Stimulated activated CD8-positive, alpha-beta memory T cell treated with anti-CD3 and anti-CD28 coated beads, Interleukin-4, amount 100 ng/mL, for 4 hours (primary cell): ENCODE measurements at places on chromosomes 6 and 20.

GRCh38 chr20:956330-956951 is 40.3 kb upstream of the ANGPT4 start:
- peak; percentile 27 for DNase-seq

DNA sequence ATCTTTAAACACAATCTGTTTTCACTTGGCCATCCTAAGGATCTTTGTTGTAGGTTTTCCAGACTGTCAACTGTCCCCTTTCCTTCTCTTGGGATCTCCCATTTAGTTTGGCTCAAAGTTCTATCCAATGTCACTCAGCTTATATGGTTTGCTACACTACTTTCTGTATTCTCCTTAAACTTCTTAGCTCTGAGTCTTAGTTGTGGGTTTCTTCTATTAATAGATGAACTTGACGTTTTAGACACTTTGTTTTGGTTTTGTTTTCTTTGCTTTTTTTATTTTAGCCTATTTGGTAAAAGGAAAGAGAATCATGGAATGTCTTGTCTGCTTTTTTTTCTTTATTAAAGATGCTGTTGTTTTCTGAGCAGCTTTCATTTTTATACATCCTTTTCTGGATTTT is 11.4 kb downstream of the RMND1 start:
- no peak for DNase-seq

DNA sequence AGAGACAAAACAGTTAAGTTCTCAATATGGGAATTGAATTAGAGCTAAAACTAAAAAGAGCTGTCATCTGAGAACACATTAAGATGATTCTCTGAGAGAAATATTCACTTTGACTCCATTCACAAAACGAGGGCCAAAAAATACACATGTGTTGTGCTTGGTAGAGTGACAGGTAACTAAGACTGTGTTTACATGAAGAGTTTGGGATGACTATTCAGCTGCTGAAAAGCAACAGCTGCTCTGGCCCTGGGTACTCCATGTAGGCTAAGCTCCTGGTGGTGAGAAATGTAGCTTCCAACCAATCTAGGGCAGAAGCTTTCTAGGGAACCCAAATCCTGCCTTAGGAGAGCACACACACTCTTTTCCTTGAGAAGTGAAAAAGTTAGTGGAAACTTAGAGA is 184.5 kb downstream of the COL21A1 start:
- DNase-seq, result no peak

- DNase-seq, result no peak
These were observed 111.2 kb downstream of the CDK19 start for GRCh38 chr6:110703906-110704594.

DNA sequence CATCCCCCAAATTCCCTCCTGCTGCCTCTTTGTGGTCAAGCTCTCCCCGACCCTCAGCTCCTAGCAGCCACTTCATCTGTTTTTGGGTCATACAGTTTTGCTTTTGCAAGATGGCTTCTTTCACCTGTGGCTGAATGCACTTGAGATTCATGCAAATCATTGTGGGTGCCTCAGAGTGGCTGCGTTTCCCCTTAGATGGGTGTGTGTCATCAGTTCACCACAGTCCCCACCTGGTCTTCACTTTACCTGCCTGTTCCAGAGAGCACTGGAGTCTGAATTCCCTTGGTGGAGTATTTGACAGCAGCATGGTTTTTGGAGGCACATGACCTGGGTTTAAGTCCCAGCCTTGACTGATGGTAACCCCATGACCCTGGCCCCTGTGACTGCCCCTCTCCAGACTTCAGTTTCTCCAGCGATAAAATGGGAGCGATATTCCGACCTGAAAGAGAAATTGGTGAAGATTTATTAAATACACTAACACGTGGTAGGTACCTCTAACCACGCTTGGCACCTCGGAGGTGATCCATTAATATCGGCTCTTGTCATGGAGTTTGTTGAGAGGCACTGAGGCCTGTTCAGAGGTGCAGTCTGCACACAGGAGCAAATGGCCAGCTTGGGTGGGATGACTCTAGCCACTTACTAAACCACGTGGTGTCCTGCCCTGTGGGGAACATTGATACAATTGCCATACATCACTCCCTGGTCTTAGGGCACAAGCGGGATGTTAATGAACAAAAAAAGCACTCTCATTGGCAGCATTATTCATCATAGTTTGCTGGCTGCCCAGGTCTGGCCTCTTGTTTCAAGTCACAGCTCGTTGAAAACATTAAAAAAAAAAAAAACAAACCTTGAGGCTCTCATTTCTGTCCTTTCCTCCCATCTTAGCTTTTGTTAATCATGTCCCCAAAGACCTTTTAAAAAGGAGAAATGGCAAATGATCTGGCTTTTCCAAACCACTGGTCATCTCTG is 167.2 kb upstream of the KCNG1 start:
- DNase-seq, result no peak

DNA sequence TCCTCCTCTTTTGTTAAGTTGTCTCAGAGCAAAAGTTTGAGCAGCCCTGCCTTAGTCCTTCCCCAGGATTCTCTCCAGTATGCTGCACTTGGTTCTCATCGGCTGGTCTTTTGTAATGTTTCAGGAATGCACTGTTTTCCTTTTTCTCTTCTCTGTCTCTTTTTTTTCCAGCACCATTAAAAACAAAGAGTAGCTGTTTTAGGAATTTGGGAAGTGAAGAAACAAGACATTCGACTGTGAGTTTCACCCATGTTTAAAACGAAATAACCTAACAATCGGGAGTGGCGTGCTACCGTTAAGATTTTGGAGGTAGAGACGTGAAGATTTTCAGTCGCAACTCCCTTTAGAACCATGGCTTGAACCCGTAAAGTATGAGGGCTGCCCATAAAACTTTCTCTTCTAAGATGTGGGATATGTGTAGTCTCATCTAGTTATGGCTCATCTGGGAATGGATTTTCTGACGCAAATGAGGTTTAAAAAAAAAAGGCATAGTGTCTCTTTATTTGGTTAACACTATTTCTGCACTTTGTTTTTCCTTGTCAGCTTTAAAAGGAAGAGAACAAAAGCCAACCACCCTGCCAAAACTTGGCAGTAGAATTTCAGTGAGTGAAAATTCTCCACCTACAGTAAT is 35.9 kb upstream of the RAB23 start:
- DNase-seq, result no peak

DNA sequence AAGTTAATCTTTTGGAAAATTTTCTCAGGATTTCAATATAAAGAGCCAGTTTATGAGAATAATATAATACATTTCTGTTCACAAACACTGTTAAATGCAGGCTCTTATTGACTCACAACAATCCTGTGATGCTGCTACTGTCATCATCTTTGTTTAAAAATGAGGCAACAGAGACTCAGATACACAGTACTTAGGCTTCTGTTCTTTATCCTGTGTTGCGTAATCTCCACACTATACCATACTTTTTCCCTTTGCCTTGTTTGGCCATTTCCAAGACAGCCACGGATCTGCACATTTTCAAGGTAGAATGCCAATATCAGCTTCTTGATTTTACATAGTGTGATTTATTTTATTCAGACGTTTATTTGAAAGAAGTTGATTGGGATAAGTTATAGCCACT is 699.0 kb upstream of the CITED2 start:
- DNase-seq, result no peak

DNA sequence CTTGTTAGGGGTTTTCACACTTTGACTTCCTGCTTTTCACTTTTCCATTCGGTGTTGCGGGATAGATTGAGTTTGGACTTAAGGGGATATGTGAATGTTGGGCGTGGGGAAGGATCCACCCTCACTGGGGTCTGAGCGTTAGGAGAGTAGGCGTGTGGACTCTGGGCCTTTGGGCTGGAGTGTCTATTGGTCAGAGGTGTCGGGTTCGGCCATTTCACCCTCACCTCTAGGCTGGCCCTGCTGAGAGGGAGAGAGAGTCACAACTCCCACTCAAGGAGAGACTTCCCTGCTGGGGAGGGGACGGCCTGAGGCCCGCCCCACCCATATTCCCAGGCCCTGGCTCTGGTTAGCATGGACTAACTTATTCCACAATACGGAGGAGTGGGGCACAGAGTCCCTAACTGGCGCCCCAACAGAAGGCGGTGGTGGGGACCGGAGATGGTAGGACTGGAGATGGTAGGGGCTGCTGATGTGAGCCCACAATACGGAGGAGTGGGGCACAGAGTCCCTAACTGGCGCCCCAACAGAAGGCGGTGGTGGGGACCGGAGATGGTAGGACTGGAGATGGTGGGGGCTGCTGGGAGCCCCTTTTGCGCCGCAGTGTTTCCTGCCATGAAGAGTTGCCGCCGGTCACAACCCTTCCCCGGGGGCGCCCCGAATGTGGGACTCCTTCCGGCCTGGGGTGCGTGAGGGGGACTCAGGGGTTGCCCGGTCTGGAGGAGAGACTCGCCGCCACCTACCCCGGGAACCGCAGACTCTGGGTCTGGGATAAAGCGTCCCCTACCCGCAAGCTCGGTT is 1.4 kb upstream of the PTPRA start:
- DNase-seq, result no peak

GRCh38 chr6:7992002-7992815 is 72.0 kb downstream of the BLOC1S5 start:
- DNase-seq, result no peak

- DNase-seq, result no peak
These were observed 561.8 kb upstream of the RNF217 start for GRCh38 chr6:124400261-124400999.

DNA sequence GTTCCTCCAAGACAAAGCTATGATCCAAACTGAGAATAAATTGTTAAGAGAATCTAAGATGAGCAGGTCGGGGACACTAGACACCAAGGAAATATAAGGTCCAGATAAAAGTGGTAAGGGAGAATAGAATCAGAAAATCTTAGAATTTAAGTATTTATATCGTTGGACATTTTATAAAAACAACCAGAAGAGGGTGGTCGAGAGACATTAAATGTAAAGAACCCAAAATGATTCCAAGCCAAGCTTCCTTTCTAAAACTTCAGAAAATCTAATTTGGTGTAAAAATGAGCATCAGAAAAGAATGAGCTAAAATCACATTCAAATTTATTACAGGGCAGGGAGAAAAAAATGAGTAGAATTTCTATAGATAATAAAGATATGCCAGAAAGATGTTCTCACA is 97.8 kb upstream of the OGFRL1 start:
- no peak for DNase-seq
